ENCODE measurements at places on chromosomes 7 and 10.

DNA sequence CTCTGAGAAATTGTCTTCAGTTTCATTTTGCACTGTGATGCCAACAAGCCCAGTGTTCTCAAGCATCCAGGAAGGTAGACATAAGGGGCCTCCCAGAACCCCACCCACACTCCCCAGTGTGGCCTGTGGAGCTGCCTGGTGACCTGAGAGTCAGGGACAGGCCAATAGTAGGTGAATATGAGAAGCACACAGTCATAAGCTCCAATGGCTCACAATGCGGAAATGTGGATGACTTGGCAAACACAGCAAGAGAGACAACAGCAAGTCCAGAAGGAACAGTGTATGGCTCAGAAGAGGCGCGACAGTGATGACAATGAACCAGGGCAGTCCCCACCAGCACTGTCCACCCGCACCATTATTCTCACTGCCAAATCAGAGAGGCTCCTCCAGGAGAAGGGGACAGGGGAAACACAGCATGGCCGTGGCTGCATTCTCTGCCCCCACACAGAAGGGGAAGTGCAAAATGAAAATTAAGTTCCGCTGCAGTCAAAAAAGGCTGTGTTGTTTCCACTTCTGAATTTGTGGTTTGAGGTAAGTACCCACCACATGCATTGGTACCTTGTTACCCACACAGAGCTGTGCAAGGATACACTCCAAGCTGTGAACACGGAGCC lies 419.8 kb downstream of the GRID1 start:
- DNase-seq = no peak

DNA sequence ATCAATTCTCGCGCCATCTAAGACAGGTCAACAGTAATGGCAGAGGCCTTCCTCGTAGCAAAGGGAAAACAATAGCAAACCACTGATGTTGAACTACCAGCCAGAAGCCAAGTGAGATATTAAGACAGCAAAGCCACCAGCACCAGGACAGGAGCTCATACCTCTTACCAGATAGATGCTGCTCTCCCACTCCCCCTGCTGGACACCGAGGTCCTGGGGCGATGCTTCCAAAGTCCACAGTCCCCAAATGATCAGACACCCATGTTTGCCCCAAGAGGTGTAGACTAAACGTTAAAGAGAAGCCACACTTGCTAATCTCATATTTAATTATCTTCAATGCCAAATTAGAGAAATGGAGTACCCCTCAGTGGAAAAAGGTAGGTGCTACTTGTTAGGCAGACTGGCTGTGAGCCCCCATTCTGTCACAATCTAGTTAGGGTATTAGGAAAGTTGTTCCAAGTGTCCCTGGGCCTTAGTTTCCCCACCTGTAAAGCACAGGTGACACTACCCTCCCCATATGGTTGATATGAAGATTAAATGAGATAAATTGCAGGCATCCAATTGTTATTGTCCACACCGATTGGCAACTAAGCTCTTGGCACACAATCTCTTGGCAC lies 39.9 kb downstream of the TOMM7 start:
- peak; percentile 75 for DNase-seq

DNA sequence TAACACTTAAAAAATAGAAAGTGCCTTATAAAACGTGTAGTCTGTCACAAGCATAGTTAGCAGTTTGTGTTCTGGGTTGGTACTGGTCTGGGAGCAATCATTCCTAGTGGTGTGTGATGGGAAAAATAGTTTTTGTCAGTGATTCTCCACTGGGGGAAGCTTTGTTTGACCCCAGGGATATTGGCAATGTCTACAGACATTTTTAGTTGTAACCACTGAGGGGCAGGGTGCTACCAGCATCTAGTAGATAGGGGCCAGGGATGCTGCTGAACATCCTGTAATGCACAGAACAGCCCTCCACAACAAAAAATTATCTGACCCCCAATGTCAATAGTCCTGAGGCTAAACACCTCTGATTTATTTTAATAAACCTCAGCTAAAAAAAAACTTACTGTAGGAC lies 51.6 kb upstream of the CREB5 start:
- DNase-seq = no peak

- no peak for DNase-seq
These were observed 45.7 kb downstream of the MINDY3 start for GRCh38 chr10:15814565-15814964.

DNA sequence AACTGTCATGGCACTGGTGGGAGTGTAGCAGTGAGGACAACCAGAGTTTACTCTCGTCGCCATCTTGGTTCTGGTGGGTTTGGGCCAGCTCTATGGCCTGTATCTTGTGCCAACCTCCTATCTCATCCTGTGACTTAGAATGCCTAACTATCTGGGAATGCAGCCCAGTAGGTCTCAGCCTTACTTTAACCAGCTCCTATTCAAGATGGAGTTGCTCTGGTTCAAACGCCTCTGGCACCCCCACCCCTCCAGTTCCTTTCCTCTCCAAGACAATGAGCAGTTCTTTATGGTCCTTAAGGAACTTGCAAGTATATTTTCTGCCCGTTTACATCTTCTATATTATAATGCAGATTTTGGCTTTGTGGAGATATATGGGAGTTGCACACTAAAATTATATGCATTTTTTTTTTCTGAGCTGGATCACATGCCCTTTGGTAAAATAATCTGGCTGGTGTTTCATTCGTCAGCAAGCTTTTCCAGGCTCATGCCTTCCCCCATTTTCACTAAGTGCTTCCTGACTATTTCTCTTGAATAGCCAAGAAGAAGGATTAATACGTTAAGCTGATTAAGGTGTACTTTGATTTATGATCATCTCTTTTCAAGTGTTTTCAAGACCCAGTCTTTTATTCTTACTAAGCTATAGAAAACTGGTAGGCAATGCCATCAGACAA lies 11.2 kb upstream of the WIPF3 start:
- DNase-seq = no peak

DNA sequence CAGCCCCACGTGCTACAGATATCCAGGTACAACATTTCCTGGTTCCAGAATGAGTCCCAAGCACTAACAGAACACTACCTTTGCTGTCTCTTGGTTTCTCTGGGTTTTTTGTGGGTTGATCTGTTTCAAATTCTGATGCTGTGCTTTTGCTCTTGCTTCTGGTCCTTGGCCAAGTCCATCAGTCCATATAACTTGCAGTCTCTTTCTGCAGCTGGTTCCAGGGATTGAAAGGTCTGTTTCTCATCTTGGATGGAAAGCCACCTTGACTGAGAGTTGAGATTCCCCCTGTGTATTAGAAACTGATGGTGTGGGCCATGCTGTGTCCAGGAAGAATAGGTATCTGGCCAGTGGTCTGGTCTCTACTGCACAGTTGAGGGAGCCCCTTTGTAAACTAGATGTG lies 171.1 kb downstream of the JCAD start:
- DNase-seq = no peak

DNA sequence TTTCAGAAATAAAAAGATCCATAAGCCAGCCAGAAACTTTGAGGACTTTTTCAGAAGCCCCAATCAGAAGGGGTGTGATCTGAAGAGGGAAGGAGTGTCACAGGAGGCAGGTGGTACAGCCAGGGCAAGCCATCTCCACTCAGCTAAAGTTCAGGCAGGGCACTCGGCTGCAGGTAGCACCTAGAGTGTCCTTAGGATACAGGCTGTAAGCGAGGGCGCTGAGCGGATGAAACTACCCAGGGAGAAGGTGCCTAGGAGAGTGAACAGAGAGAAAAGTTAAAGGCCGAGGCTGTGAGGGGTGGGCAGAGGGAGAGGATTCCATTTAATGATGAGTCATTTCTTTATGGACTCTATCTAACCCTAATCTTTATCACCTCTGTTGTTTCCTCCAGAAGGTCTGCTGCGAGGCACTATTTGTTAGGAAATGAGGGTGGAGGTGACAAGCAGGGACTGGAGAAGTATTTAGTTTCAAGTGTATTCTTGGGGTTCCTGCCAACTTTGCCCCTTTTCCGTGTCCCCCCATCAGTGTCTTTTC lies 29.8 kb upstream of the ZCCHC24 start:
- DNase-seq = no peak

GRCh38 chr10:29646960-29647461 lies 12.2 kb upstream of the SVIL start:
- no peak for DNase-seq

- DNase-seq = no peak
These were observed 52.2 kb downstream of the VKORC1L1 start for GRCh38 chr7:65925040-65925439.

DNA sequence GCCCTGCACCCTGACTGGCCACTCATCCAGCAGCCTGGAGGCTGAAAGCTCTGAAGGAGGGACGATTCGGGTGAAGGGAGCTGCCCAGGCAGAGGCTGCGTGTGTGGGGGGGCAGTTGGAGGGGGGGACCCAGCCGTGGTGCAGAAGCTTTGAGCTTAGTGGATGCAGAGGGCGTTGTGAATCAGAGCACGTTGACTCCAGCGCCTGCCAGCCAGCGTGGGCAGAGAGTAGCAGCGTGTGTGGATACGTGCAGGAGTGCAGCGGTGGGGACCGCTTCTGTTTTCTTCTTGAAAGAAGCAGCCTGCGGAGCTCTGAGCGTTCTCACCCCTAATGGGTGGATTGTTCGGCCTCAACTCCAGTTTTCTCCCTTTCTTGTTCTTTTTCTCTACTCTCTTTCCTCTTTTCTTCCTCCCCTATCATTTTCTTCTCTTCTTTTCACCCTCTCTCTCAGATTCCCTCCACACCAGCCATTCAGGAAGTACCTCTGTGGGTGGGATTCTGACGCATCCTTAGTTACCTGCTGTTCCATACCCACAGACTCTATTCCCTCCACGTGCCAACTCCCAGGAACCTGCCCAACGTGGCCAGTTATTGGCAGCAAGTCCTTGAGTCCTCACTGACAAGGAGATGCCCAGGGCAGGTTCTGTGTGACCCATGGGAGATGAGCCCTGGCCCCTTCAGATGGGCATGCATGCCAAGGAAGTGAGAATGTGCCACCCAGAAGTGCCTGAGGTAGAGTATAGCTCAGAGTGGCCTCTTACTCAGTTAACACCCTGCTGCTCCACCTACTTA lies 47.4 kb downstream of the SORCS3 start:
- no peak for DNase-seq

- no peak for DNase-seq
These were observed 99.6 kb upstream of the ANLN start for GRCh38 chr7:36289833-36290661.

DNA sequence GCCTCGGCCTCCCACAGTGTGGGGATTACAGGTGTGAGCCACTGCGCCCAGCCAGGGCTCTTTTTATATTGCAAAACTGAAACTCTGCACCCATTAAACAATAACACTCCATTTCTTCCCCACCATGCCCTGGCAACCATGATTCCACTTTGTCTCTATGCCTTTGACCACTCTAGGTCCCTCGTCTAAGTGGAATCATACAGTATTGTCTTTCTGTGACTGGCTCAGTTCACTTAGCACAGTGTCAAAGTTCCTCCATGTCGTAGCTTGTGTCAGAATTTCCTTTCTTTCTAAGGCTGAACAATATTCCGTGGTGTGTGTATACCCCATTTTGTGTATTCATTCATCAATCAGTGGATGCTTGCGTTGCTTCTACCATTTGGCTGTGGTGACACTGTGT lies 46.2 kb downstream of the CUX1 start:
- no peak for DNase-seq

DNA sequence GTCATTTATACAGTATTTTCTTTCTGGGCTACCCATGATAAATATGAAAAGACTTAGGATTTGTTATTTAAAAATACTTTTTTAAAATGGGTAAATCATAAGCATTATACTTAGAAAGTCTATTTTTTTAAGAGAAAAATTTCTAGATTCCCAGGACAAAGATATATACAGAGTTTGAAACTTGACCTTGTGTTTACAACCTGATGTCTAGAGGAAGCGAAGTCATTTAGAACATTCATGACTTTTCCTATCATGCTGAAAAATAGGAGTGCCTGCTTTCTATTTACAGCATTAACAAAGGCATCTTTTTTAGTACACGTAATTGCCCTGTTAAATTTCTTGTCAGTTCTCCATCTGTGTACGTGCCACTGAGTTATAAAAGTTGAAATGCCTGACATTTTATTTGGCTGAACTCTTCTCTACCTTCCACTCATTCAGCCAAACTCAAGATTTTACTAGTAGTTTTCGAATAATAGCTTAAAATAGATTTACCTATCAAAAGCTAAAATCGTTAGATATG lies 23.0 kb downstream of the GNAT3 start:
- no peak for DNase-seq

DNA sequence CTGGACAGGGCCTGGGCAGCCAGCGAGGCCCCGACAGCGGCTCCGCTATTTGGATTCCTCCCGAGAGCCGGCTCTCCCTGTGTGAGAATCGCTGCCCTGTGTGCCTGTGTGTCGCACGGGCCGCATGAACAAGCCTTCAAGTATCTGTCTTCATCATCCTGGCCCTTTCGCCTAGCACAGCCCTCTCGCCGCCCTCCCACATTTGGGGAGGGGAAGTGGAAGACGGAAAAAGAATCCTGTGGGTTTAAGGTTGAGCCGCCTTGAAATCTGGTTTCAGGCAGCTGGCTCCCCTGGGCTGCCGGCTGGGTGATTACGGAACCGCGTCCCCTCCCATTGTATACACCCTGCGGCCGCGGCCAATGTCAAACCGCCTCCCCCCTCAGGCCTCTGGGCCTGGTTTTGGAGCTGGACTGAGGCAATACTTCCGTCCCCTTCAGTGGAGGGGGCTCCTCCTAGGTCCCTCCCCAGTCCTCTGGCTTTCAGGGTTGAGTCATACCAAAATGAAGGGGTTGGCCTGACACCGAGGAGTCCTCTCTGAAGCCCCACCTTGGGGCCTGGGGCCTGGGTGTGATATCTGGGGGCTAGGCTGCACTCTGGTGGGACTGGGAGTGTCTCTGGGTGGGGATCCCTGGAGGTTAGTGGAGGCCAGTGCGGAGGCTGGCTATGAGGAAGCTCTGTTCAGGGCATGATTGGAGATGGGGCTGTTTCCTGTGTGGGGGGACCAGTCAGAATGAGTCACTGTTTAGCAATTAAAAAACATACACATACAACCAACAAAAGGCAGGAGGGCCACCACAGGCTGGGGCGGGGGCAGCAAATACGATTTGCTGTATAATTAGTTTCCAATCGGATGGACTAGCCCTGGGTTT lies 1.7 kb downstream of the TRIM8 start:
- DNase-seq = peak; percentile 91

GRCh38 chr10:33031815-33032653 lies 74.0 kb upstream of the ITGB1 start:
- no peak for DNase-seq

DNA sequence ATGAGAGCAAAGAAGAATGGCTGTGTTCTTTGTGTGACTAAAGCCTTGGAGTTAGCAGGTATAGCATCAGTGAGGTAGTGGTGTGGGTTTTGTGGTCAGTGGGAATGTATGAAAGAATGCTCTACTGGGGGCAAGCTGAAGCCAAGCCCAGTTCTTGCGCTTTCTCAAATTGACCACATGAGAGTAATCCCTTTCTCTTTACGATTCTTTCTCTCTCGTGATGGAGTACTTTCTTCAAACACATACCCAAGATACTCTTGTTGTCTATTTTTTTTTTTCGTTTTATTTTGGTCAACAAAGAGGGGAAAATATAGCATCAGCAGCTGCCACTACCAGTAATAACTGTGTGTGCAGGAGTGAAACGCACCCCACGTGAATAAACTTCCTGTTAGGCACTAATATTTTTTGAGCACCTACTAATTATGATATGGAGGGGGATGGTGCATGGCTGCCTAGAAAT lies 8.4 kb upstream of the PANK1 start:
- no peak for DNase-seq

GRCh38 chr7:28390426-28390825 lies 21.9 kb upstream of the CREB5 start:
- DNase-seq = no peak
